ENCODE measurements at places on chromosomes 6 and 20.

DNA sequence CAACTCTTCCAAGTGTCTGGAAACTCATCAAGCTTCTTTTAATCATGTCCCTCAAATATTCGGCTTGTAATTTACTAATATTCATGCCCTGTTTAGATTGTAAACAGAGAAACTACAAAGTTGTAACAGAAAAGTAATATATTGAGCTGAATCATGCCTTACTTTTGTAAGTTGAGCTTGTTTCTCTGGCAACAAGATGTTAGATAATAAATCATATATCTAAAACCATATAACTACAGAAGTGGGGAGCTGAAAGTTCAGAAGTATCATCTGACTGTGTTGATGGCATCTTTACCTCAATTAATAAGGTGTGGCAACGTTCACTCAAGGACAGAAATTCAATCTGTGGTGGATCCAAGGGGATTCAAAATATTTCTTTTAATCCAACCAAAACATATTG lies 263.9 kb downstream of the PLCB1 start:
- no peak overlapping the region for H3K27ac ChIP-seq
- no peak overlapping the region for H3K4me3 ChIP-seq
- H3K4me1 ChIP-seq, result peaks cover 26% of the 10 kb centered on the region
- no peaks in the 10 kb centered on the region for H3K36me3 ChIP-seq

GRCh38 chr6:127302728-127303660 lies 36.3 kb downstream of the RNF146 start:
- peaks cover 25% of the 10 kb centered on the region for H3K4me1 ChIP-seq
- no peaks in the 10 kb centered on the region for H3K27me3 ChIP-seq
- H3K27ac ChIP-seq, result no peak overlapping the region
- DNase-seq, result peak; percentile 35
- no peak overlapping the region for H3K4me3 ChIP-seq

- no peaks in the 10 kb centered on the region for H3K36me3 ChIP-seq
- H3K27ac ChIP-seq, result no peak overlapping the region
- peaks cover 40% of the 10 kb centered on the region for H3K27me3 ChIP-seq
- no peaks in the 10 kb centered on the region for H3K4me1 ChIP-seq
Measured at GRCh38 chr6:33813990-33814985, 10.5 kb upstream of the MLN start.

- H3K36me3 ChIP-seq, result no peaks in the 10 kb centered on the region
- peaks cover 6% of the 10 kb centered on the region for H3K4me1 ChIP-seq
- DNase-seq, result peak; percentile 69
- H3K4me3 ChIP-seq, result no peak overlapping the region
- H3K27me3 ChIP-seq, result peaks cover 9% of the 10 kb centered on the region
Measured at GRCh38 chr6:116561377-116562018, 7.9 kb downstream of the CALHM4 start.

GRCh38 chr6:72941751-72942150 lies 283.5 kb downstream of the KHDC1L start:
- H3K27me3 ChIP-seq, result no peaks in the 10 kb centered on the region
- no peak overlapping the region for H3K4me3 ChIP-seq
- DNase-seq, result no peak
- H3K27ac ChIP-seq, result no peak overlapping the region

DNA sequence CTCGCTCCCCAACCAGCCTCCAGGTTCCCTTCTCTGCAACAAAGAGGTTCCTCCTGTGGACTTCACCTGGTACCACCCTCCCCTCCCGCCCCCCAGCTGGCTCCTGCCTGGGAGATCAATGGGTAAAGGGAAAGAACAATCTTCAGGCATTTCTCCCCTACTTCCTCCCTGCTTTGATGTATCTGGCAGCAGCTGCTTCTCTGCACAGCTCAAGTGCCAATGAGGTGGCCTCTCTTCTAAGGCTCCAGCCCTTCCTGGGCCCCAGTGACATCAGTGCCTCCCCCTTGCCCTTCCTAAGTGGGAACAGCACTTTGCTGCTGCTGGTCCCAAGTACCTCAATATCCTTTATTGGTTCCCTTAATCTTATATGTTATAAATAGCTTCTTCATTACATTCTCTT lies 23.5 kb downstream of the MOCS1 start:
- no peak overlapping the region for H3K27ac ChIP-seq
- no peak overlapping the region for H3K4me3 ChIP-seq
- no peak for DNase-seq
- no peaks in the 10 kb centered on the region for H3K27me3 ChIP-seq

DNA sequence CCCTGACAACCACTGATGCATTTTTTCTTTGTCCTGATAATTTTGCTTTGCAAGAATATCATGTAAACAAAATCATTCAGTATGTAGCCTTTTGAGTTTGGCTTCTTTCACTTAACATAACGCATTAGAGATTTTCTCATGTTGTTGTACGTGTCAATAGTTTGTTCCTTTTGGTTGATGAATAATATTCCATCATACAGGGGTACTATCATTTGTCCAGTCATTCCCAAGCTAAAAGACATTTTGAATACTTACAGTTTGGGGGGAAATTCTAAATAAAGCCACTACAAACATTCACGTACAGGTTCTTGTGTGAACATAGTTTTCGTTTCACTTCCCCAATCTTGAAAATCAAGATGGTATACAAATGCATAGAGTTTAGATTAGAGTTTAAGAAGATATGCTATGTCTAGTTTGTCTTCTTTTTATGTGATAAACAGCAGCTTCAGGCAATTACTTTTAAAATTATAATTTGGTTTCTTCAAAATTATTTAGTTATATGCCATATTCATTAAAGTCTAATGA lies 5.2 kb downstream of the HAO1 start:
- H3K36me3 ChIP-seq, result no peaks in the 10 kb centered on the region
- no peak overlapping the region for H3K27ac ChIP-seq
- peaks cover 14% of the 10 kb centered on the region for H3K27me3 ChIP-seq
- H3K4me3 ChIP-seq, result no peak overlapping the region
- H3K4me1 ChIP-seq, result no peaks in the 10 kb centered on the region

- no peak overlapping the region for H3K27ac ChIP-seq
- peaks cover 18% of the 10 kb centered on the region for H3K36me3 ChIP-seq
- no peaks in the 10 kb centered on the region for H3K27me3 ChIP-seq
- H3K4me1 ChIP-seq, result peaks cover 25% of the 10 kb centered on the region
Measured at GRCh38 chr6:2949121-2949520, 22.2 kb downstream of the SERPINB6 start.

- no peak overlapping the region for H3K4me3 ChIP-seq
- peaks cover 24% of the 10 kb centered on the region for H3K36me3 ChIP-seq
- DNase-seq, result no peak
- no peaks in the 10 kb centered on the region for H3K27me3 ChIP-seq
- H3K4me1 ChIP-seq, result peaks cover 11% of the 10 kb centered on the region
- H3K27ac ChIP-seq, result no peak overlapping the region
Measured at GRCh38 chr6:110233770-110234374, 53.6 kb downstream of the CDC40 start.

DNA sequence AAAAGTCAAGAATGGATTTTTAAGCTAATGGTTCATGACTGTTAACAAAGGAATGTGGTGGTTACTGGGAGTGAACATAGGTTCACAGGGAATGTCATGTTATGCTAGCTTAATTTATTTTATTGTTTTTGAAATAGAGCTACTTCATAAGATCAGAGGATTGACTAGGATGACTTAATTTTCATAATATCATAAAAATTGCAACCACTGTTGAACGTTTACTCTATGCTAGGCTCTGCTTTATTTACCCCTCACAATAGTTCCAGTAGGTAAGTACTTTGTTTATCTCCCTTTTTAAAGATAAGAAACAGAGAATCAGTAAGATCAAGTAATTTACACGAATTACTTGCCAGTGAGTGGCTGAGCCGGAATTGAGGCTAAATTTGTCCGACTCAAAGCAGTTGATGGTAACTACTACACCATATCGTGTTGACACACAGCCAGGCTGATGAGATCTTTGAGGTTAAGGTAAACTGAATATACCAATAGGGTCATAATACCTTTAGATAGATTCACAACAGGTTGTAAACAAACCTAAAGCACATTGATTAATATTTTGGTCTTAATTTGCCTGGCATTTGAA lies 194.6 kb upstream of the CITED2 start:
- no peaks in the 10 kb centered on the region for H3K36me3 ChIP-seq
- no peaks in the 10 kb centered on the region for H3K27me3 ChIP-seq

DNA sequence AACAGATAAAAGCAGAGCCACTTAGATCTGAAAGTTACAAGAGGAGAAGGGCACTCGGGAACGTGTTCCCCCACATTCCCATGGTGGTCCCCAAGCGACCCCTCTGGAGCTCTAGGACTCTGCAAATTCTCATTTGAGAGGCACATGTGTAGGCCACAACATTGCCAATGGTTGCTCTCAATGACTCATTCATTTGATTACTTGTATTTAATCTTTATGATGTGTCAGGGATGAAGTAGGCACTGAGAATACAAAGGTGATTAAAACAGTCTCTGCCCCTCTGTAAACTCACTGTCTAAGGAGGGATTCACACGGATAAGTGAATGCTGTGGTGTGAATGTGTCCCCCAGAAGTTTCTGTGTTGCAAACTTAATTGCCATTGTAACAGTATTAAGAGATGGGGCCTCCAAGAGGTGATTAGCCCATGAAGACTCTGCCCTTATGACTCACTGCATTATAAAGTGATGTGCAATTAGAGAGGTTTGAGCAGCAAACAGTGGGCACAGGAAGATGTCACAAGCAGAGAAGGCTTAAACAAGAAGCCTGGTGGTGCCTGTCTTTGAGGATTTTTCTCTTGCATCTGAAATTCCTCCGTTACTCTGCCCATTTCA lies 34.0 kb upstream of the TRAM2 start:
- DNase-seq, result no peak
- H3K36me3 ChIP-seq, result no peaks in the 10 kb centered on the region
- H3K4me3 ChIP-seq, result no peak overlapping the region

DNA sequence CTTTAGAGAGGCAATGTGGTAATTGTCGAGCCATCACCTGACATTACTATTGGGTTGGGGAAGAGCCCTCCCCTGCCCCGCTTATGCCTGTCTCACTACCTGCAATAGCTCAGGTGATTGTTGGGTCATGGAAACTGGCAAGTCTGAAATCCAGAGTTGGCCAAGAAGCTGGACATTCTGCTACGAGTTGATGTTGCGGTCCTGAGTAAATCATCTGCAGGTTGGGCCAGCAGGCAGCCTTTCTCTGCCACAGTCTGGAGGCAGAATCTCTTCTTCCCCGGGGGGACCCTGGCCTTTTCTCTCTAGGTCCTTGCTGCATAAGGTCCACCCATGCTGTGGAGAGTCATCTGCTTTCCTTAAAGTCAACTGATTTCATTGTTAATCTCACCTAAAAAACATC lies 142.4 kb downstream of the THBS2 start:
- H3K36me3 ChIP-seq, result no peaks in the 10 kb centered on the region
- H3K27ac ChIP-seq, result no peak overlapping the region
- peaks cover 6% of the 10 kb centered on the region for H3K27me3 ChIP-seq
- no peak overlapping the region for H3K4me3 ChIP-seq

GRCh38 chr6:39189915-39190544 lies 39.2 kb downstream of the KCNK5 start:
- peaks cover 17% of the 10 kb centered on the region for H3K4me1 ChIP-seq
- H3K27me3 ChIP-seq, result no peaks in the 10 kb centered on the region
- H3K4me3 ChIP-seq, result no peak overlapping the region
- no peak overlapping the region for H3K27ac ChIP-seq
- peak; percentile 20 for DNase-seq

DNA sequence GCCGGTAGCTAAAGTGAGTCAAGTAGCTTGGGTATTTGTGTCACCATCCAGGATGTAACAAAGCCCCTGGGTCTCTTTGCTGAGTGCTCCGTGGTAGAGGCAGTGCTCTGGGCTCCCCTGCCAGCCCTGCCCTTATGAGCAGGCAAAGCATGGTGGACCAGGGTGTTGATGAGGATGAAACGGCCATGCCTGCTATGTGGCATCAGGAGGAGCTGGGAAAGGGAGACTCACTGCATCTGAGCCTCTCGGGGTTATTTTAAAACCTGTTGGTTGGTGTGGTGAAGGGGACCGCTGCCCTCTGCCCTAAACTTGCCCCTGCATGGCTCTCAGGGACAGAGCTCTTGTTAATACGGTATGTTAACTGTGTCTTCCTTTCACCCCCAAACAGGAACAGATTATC lies 143.1 kb downstream of the DTNBP1 start:
- no peak for DNase-seq
- peaks cover 12% of the 10 kb centered on the region for H3K4me1 ChIP-seq
- no peaks in the 10 kb centered on the region for H3K27me3 ChIP-seq
- no peak overlapping the region for H3K4me3 ChIP-seq
- peak overlapping the region; percentile 28 for H3K27ac ChIP-seq

- H3K27me3 ChIP-seq, result no peaks in the 10 kb centered on the region
- H3K27ac ChIP-seq, result peak overlapping the region; percentile 17
- DNase-seq, result no peak
- H3K36me3 ChIP-seq, result peaks cover 47% of the 10 kb centered on the region
- peaks cover 32% of the 10 kb centered on the region for H3K4me1 ChIP-seq
Measured at GRCh38 chr6:30329331-30329730, 2.6 kb downstream of the TRIM39 start.

DNA sequence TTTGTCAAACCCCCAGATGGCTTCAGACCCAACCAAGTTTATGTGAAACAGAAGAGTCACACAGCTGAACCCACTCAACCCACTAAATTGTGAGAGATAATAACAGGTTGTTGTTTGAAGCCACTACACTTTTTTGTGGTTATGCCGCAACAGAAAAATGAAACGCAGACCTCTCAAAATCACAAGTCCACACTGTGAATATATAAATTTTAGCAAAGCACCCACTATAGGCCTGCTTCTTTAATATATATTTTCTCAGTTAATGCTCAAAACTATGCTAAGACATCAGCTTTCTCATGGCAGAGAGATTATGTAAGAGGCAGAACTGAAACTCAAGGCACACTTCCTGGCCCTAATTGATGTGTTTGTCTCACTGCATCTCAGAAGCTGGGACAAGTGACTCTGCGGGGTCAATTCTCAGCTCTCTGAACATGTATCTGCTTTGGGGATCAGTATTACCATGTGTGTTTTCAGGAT lies 27.7 kb downstream of the MAP3K5 start:
- peak overlapping the region; percentile 10 for H3K27ac ChIP-seq
- H3K4me1 ChIP-seq, result peaks cover 77% of the 10 kb centered on the region
- no peaks in the 10 kb centered on the region for H3K27me3 ChIP-seq

GRCh38 chr6:139879823-139880356 lies 505.4 kb upstream of the CITED2 start:
- peaks cover 5% of the 10 kb centered on the region for H3K27me3 ChIP-seq
- no peaks in the 10 kb centered on the region for H3K36me3 ChIP-seq
- peaks cover 3% of the 10 kb centered on the region for H3K4me1 ChIP-seq
- H3K27ac ChIP-seq, result no peak overlapping the region
- no peak overlapping the region for H3K4me3 ChIP-seq

DNA sequence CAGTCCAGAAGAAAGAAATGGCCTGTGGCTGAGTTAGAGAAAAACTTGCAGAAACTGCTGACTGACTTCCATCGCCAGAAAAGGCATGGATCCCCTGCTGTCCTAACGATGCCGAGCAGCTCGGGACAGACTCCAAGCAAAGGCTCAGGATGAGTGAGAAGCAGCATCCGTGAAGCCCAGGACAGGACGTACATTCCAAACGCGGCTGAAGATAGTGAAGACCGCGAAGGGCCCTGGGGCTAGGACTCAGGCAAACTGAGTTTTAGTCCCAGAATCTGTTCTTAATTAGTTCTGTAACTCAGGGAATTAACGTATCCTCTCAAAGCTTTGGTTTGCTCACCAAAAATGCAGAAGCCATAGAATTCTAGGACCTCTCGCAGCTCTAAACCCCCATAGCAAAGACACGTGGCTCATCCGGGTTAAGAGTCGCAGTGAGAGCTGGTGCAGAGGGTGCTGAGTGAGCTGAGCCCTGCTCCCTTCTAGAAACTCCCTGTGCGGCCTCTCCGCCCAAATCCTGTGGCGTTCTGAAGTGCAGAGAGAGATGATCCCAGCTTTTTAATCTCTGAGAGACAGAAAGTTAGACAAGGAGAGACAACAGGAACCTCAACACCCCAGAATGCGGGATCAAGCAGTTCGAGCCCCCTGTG lies 132.9 kb upstream of the THBS2 start:
- no peaks in the 10 kb centered on the region for H3K36me3 ChIP-seq
- DNase-seq, result no peak
- no peak overlapping the region for H3K4me3 ChIP-seq
- H3K27ac ChIP-seq, result no peak overlapping the region
- H3K4me1 ChIP-seq, result no peaks in the 10 kb centered on the region
